T-helper 2 cell treated with Interferon-gamma antibody and Interleukin-4, amounts not matched to agents 5 μg/mL and 100 μg/mL, for 36 hours (primary cell): ENCODE measurements at places on chromosomes 4 and X.

GRCh38 chrX:69028761-69029120, 136.5 kb downstream of the PJA1 start:
- no peak for DNase-seq

- DNase-seq: no peak
These were observed 41.4 kb upstream of the GRID2 start for GRCh38 chr4:92262371-92262770.

DNA sequence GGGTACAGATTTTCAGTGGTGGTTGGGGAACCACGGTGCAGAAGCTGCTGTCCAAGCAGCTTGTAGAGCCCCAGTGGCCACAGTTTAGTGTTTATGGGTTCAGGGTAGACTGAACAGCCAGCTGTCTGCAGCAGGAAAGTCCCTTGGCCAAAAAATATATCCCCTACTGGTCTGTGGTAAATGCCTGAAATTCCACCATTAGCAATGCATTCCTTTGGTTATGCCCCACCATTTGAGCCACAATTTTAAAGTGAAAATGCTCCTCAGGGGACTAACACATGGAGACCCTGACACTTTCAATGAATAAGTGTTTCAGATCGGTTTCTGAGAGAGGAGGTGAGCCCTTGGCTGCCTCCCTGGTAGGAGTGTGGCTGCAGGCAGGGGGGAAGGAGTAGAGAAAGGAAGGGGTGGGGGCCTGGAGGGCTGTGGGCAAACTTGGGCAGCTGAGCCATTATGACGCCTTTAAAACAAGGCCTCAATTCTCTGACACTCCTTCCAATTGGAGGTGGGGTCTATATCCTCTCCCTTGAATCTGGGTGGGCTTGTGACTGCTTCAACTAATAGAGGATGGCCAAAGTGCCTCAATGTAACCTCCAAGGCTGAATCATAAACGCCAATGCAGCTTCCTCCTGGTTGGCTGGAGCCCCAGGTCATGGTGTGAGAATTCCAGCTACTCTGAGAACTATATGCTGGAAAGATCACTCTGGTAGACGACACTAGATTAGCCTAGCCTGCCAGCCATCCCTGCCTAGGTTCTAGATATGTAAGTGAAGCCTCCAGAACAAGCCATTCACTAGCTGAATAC, 75.8 kb upstream of the ATP6AP2 start:
- DNase-seq: no peak

GRCh38 chrX:83593634-83594294, 85.7 kb downstream of the POU3F4 start:
- no peak for DNase-seq

- no peak for DNase-seq
These were observed 582.3 kb upstream of the DIPK2B start for GRCh38 chrX:45783002-45783401.

DNA sequence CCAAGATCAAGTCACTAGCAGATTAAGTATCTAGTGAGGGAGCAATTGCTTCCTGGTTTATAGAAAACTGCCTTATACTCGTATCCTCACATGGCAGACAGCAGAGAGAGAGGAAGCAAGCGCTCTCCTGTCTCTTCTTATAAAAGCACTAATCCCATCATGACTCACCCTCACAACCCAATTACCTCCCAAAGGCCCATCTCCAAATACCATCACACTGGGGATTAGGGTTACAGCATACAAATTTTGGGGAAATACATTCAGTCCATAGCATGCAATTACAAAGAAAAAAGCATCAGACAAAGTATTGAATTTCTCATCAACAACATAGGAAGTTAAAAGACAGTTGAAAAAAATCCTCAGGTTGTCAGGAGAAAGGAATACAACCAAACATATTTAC, 292.6 kb downstream of the IQCM start:
- DNase-seq: no peak

DNA sequence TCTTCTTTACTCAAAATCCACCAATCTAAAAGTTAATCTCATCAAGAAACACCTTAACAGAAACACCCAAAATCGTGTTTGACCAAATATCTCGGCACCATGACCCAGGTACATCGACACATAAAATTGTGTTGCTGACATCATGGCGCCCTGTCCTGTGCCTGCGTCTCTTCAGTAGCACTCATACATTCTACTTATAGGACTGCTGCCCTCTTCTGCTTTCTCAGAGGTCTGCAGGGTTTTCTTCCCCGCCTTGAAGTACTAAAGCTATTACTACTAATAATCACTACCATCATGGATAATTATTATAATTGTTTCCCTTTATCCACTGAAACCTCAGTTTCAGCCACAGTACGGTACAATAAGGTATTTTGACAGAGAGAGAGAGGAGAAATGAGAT, 1403.1 kb upstream of the TENM3 start:
- no peak for DNase-seq

DNA sequence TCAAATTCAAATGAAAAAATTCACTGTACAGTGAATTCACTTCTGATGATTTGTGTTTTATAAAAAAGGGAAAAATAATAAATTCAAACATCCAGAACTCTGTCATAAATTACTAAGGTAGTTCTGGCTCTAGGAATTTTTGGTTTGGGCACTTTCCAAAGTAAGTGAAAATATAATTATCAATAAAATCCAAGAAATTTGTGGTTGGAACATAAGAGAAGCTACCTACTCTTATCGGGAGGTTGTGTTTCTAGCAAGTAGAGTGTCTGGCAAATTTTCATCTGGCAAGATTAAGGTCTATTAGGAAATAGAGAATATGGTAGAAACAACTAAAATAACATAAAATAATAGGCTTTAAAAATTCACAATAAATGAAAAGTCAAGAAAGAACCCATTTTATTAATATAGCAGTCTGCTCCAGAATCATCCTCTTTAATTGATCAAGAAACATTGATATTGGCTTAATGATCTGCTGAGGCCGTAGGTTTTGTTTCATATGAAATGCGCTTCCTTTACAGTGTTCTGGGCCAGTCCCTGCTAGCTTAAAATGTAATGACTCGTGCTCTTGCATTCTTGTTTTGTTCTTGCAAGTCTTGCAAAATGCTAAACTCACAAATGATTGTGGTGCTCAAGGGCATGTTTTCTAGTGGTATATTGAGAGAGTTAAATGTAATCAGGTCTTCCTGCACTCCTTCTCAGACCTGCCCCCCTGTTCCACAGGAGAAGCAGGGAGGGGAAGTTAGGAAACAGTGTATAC, 331.4 kb downstream of the RAPGEF2 start:
- DNase-seq: no peak

DNA sequence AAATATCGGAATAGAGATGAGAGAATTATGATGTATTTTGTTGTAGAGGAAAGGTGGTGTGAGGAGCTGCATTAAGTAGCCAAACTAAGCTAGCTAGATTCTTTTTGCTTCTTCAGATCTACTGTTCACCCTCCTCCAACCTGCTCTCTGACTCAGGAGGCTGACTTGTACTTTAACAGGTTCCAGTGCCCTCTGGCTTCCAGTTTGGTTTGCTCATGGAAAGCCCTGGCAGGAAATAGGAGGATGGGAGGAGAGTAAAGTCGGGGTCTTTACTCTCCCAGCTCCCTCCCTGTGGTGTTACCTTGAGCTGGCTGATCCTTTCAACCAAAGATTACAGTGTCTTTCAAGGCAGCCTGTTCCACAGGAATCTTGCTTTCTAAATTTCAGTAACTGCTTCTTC, 277.0 kb upstream of the EDA2R start:
- DNase-seq: no peak

GRCh38 chrX:28042260-28042659, 61.0 kb upstream of the DCAF8L1 start:
- DNase-seq: no peak

GRCh38 chrX:106999002-106999975, 723 bp downstream of the MORC4 start:
- peak; percentile 21 for DNase-seq

DNA sequence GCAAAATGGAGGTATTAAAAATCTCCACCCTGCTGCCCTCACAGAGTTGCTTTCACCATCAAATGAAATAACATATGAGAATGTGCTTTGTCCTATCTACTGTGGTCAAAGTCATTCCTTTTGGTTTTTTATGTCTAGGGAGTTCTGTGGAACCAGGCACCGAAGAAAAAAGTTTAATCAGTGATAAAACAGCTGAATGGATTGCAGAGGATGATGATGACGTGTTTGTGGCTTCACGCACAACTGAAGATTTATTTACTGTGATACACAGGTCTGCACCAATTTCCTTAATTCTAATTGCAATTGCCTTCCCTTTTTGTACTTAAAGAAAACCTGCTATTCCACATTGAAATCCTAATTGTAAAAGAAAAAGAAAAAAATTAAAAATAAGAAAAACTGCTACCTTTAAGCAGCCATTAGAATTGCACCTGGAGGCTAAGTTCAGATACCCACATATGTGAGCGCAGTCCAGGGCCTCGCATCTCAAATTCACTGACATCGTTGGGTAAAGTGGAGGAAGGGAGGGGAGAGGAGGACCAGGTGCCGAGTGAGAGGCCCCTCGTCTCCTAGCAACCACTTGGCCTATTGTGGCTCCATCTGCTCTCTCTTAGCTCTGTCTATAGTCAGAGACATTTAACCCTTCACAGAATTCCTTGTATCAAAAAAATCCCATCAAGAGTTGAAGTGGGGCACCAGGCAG, 10.5 kb upstream of the RTL5 start:
- DNase-seq: no peak

DNA sequence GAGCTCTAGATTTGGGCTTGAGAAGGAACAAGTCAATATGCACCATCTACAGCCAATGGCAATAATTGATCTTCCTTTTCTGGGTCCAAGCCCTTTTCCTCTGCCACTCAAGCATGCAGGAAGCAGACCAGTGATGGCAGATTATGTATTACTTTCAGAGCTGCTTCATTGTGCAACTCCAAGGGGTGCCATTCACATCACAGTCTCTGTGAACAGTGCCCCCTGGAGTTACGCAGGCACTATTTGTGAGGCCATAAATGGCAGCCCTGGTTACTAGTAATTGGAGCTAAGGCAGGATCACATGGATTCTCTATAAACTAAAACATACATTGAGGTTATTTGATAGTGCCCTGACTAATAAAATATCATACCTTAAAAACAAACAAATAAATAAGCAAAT, 313.4 kb upstream of the SLC7A11 start:
- DNase-seq: no peak

DNA sequence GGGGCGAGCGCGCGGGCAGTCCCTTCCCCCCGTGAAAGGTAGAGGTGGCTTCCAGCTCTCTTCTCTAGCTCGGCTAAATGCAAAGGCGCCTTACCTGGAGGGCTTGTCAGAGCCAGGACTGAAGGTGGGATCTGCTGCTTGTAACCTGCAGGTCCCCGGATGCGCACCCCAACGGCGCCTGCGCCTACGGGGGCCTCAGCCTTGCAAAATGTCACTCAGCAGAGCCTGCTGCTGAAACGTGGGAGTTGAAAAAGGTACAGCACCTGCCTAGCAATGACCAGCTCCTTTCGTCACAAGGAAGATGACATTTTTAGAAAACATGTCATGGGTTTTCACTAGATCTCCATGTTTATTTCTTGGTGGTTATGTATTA, 583 bp downstream of the ABHD18 start:
- DNase-seq: peak; percentile 68

GRCh38 chrX:18964026-18964425, 19.9 kb downstream of the PHKA2 start:
- no peak for DNase-seq

DNA sequence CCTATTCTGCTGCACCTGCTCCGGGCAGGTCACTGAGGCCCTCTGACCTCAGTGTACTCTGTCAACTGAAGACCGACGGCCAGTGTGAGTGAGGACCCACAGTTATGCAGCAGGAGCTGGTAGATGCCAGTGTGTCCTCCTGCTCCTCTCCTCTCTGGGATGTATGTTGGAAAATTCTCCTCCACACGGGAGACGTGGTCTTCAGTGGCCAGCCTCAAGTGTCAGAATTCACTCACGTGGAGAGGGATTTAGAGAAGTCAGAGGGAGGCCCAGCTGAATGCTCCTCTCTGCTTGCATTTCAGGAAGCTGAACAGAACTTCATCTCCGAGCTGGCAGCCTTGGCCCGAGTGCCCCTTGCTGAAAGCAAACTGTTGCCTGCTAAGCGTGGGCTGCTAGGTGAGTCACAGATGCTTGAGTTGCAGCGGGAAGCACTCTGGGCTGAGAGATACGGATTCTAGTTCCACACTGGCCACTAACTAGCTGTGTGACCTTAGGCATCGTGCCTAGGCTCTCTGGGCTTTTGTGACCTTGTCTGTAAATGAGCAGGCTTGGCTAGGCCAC, 83.6 kb downstream of the CRMP1 start:
- no peak for DNase-seq

DNA sequence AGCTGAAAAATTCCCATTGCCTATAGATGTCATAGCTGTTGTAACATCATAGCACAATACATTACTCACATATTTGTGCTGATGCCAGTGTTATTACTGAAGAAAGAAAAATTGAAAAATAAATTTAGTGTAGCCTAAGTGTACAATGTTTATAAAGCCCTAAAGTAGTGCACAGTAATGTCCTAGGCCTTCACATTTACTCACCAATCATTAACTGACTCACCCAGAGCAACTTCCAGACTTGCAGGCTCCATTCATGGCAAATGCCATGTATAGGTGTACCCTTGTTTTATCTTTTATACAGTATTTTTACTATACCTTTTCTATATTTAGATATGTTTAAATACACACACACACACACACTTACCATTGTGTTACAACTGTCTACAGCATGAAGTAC, 265.4 kb upstream of the MAGEB18 start:
- no peak for DNase-seq

DNA sequence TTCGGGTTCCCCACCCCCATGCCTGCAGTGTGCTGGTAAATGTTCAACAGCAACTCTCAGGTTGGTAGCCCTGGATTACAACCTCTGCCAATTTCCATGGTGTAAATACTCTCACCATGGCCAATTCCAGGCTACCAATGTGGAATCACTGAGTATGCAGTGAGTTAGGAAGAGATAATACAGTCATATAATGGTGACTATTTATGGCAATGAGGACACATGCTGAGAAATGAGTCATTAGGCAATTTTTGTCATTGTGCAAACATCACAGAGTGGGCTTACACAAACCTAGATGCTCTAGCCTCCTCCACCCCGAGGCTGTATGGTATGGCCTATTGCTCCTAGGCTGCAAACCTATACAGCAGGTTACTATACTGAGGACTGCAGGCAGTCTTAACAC, 4.6 kb upstream of the CLDN24 start:
- DNase-seq: no peak

- no peak for DNase-seq
These were observed 244.0 kb upstream of the SMIM31 start for GRCh38 chr4:164509951-164510350.

DNA sequence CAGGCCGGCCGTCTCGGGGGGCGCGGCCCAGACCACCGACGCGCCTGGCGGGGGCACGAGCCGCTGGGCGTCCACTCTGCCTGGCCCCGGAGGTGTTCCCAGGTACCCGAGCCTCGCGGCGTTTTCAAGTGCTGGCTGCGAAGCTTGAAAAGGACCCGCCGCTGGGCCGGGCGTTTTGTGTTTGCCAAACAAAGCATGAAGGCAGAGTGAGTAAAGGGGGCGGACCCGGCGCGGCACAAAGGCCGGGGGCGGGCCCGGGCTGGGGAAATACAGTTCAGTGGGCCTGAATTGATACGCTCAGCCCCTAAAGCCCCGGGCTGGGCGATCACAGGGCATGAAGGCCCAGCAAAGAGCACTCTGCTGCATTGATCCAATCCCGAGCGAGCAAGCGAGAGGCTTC, 65.4 kb downstream of the SOX3 start:
- no peak for DNase-seq
